ENCODE measurements at places on chromosomes 6 and 20. TPM values are rescaled to one million over a fixed set of nuclear protein-coding genes. Genes with fewer than 3 reads are reported as not detected.

Gene DEFB132
- total RNA-seq = not detected

- no peak for DNase-seq
Measured at GRCh38 chr6:170043881-170044790, 246.7 kb downstream of the DLL1 start.

DNA sequence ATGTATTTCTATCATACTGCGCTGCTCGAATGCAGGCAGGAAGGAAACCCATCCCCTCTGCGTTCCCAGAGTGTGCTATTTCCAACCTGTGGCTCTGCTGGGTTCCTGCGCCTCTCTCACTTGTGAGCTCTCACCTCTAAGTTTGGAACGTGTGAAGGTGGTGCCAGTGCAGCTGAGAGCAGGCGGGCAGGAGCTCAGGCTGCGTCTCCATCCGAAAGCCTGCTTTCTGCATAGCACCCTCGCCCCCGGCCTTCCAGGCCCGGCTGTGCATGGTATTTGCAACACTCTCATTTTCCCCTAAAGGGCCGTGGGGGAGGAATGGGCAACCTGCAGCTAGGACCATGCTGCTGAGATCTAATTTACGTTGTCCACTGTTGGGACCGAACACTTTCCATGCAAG is 288.0 kb upstream of the TSHZ2 start:
- no peak for DNase-seq

DNA sequence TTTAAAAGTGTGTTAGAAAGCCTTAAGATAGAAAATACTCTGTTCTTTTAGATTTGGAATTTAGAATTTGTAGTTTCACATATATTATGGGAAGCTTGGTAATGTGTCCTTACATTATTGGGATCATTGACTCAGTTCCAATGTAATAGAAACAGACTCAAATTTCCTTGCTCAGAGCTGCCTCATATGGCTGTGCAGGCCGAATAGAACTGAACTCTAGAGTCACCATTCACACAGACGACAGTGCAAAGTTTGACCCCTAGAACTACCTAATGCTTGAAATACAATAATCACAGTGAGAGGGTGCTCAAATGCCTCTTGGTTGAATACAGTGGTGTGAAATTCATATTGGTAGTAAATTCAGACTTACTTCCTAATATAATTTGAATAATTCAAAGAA is 482.7 kb upstream of the CITED2 start:
- DNase-seq = no peak

GRCh38 chr6:124679387-124679786 is 282.9 kb upstream of the RNF217 start:
- DNase-seq = no peak

Gene DIDO1
- 34.4 TPM for total RNA-seq

DNA sequence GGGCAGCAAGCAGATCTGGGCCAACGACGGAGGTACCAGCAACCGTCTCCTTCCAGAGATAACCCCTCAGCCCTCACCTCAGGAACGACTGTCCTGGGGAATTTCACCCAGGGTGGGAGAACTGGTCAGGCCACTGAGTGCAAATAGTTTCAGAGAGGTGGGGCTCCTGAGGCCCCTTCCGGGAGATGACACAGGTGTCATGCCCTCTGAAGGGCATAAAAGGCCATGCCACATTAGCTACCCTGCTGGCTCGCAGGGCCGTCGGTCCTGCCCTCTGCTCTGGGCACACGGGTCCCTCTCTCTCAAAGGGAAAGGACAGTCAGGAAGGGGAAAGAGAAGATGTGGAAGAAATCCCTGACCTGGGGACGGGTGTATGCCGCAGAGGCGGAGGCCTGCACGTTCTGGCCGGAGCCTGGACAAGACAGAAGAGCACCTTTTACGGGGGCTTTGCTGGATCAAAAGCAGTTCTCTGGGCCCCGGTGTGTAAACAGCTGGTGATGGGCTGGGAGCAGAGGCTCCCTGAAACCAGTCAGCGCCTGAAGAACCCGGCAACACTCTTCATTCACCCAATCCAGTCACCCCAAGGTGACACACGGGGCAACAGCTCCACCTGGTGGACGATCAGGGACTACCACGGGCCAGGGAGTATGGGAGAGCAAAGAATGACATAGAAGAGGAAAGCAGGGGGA is 6.4 kb upstream of the TAF8 start:
- peak; percentile 77 for DNase-seq
